ENCODE measurements at places on chromosomes 6 and 20. TPM values are rescaled to one million over a fixed set of nuclear protein-coding genes. Genes with fewer than 3 reads are reported as not detected.

Gene LGSN
- not detected for polyA plus RNA-seq

Gene FAM209B
- polyA plus RNA-seq = 0.38 TPM

Gene UNC5CL
- polyA plus RNA-seq = 0.50 TPM

Gene SLC17A5
- 12.0 TPM for polyA plus RNA-seq

Gene TPBG
- polyA plus RNA-seq = 69.1 TPM

Gene LY6G6C
- polyA plus RNA-seq = 2.4 TPM

Gene KHDC1L
- polyA plus RNA-seq = 0.10 TPM

Gene ALDH8A1
- 0.66 TPM for polyA plus RNA-seq

- H3K36me3 ChIP-seq = no peaks in the 10 kb centered on the region
- H3K4me1 ChIP-seq = no peaks in the 10 kb centered on the region
- H3K27ac ChIP-seq = no peak overlapping the region
- peaks cover 88% of the 10 kb centered on the region for H3K27me3 ChIP-seq
- DNase-seq = no peak
These were observed 2.5 kb upstream of the BHLHE23 start for GRCh38 chr20:63009045-63009961.

- peaks cover 16% of the 10 kb centered on the region for H3K27me3 ChIP-seq
- H3K4me3 ChIP-seq = no peak overlapping the region
- H3K4me1 ChIP-seq = peaks cover 25% of the 10 kb centered on the region
- H3K36me3 ChIP-seq = no peaks in the 10 kb centered on the region
- H3K27ac ChIP-seq = no peak overlapping the region
- DNase-seq = no peak
These were observed 239.6 kb downstream of the ANKRD60 start for GRCh38 chr20:57988828-57989227.

DNA sequence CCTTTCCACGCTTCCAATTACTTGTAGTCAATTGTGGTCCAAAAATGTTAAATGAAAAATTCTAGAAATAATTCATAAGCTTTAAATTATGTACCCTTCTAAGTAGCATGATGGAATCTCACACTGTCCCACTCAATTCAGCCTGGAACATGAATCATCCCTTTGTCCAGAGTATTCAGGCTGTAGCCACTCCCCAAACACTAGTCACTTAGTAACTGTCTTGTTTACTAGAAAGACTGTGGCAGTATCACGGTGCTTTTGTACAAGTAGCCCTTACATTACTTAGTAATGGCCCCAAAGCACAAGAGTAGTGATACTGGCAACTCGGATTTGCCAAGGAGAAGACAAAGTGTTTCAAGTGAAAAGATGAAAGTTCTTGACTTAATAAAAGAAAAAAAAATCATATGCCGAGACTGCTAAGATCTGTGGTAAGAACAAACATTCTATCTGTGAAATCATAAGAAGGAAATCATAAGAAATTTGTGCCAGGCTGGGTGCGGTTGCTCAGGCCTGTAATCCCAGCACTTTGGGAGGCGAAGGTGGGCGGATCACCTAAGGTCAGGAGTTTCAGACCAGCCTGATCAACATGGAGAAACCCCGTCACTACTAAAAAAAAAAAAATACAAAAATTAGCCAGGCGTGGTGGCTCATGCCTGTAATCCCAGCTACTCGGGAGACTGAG is 168.5 kb upstream of the SIM1 start:
- DNase-seq = no peak
- no peaks in the 10 kb centered on the region for H3K27me3 ChIP-seq
- no peak overlapping the region for H3K4me3 ChIP-seq
- H3K27ac ChIP-seq = peak overlapping the region; percentile 38

DNA sequence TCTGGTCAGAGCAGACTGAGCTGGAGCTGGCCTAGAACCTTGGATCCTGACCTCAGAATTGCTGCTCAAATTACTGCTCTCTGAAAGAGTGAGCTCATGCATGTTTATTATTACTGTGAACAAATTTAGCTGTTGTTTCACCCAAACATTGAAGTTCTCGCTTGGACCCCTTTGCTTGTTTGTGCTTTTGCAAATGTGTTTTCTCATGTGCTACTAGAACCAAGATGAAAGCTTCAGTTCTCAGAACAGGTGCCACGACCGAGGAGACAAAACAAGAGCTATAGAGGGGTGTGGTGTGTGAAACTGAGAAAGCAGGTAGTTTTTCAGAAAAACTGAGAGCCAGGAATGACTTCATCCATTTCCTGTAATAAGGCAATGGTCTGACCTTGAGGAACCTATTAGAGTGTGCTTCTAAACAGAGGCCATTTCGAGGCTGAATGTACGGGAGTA is 50.0 kb upstream of the ESR1 start:
- no peaks in the 10 kb centered on the region for H3K4me1 ChIP-seq
- DNase-seq = no peak
- no peaks in the 10 kb centered on the region for H3K27me3 ChIP-seq

DNA sequence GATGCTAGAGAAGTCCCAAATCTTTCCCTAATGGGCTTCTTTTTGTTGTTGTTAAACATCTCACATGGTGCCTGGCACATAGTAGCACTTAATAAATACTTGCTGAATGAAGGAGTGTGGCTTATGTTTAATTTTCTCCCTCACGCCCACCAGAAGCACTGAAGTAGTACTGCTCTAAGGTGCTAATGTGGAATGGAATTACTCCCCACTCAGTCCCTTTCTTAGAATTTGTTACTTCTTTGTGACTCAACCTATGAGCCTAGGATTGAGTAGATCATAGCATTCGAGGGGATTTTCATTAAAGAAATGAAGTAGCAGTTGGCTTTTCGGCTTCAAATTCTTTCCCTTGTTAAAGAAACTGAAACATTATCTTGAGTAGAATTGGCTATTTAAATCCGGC is 192.8 kb downstream of the CLIC5 start:
- H3K27ac ChIP-seq = no peak overlapping the region
- no peak for DNase-seq
- no peaks in the 10 kb centered on the region for H3K27me3 ChIP-seq
- H3K4me1 ChIP-seq = no peaks in the 10 kb centered on the region
- H3K4me3 ChIP-seq = no peak overlapping the region

- DNase-seq = no peak
- H3K27me3 ChIP-seq = no peaks in the 10 kb centered on the region
- no peak overlapping the region for H3K27ac ChIP-seq
- H3K4me1 ChIP-seq = peaks cover 3% of the 10 kb centered on the region
- peaks cover 7% of the 10 kb centered on the region for H3K36me3 ChIP-seq
These were observed 39.0 kb downstream of the MTRES1 start for GRCh38 chr6:107066697-107067659.

GRCh38 chr6:158073776-158074175 is 92.1 kb downstream of the SYNJ2 start:
- no peak overlapping the region for H3K27ac ChIP-seq
- H3K36me3 ChIP-seq = peaks cover 29% of the 10 kb centered on the region
- no peak overlapping the region for H3K4me3 ChIP-seq

- no peak for DNase-seq
- H3K4me1 ChIP-seq = no peaks in the 10 kb centered on the region
- no peak overlapping the region for H3K27ac ChIP-seq
- H3K36me3 ChIP-seq = peaks cover 3% of the 10 kb centered on the region
- H3K27me3 ChIP-seq = no peaks in the 10 kb centered on the region
These were observed 185.8 kb downstream of the TMEM242 start for GRCh38 chr6:157137501-157137900.

GRCh38 chr6:13327691-13328075 is 654 bp downstream of the TBC1D7 start:
- peaks cover 6% of the 10 kb centered on the region for H3K36me3 ChIP-seq
- DNase-seq = no peak
- H3K4me3 ChIP-seq = peak overlapping the region; percentile 81
- H3K27me3 ChIP-seq = no peaks in the 10 kb centered on the region

DNA sequence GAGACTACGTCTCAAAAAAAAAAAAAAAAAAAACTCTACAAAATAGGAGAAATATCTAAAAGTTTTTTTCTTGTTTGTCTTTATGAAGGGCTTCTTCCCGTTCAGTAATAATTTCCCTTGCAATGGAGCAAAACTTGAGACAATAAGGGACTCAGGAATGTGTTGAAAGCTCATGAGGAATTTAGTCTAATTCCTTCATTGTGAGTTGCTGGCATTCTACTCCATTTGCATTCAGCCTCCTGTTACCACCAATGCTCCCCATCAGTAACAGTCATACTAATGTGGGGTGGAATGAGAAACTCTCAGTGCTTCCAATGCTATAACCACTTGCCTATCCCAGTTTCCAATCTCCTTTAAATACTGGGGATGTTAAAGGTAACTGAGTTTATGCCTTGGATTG is 576.7 kb upstream of the AGPAT4 start:
- no peaks in the 10 kb centered on the region for H3K4me1 ChIP-seq
- no peak for DNase-seq
- H3K27me3 ChIP-seq = no peaks in the 10 kb centered on the region
- no peak overlapping the region for H3K27ac ChIP-seq
- H3K4me3 ChIP-seq = no peak overlapping the region

DNA sequence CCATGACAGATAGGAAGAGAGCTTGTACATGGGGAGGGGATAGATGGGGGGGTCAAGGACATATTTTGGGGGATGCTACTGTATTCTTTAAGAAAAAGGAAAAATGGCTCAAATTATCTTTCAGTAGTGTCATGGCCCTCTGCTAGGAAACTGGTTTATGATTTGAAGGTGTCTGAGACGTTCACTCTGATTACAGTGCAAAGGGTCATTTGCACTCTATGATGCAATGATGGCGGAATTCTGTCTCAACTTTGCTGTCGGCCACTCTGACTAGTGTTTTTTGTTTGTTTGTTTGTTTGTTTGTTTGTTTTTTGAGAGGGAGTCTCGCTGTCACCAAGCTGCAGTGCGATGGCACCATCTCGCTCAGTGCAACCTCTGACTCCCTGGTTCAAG is 180.0 kb downstream of the SOX4 start:
- H3K36me3 ChIP-seq = no peaks in the 10 kb centered on the region
- no peak for DNase-seq
- peaks cover 15% of the 10 kb centered on the region for H3K4me1 ChIP-seq
- no peak overlapping the region for H3K4me3 ChIP-seq

GRCh38 chr6:116298973-116299372 is 19.2 kb upstream of the TSPYL1 start:
- no peak overlapping the region for H3K27ac ChIP-seq
- no peak for DNase-seq
- H3K36me3 ChIP-seq = no peaks in the 10 kb centered on the region
- no peak overlapping the region for H3K4me3 ChIP-seq
- no peaks in the 10 kb centered on the region for H3K27me3 ChIP-seq

Measured in keratinocyte (primary cell).